Heart right ventricle (tissue), 16 donors: ENCODE measurements at places on chromosomes 6 and 20. TPM values are rescaled to one million over a fixed set of nuclear protein-coding genes. Genes with fewer than 3 reads are reported as not detected.

GRCh38 chr6:56890683-56891429 is 64.1 kb upstream of the BEND6 start:
- no peak for DNase-seq

DNA sequence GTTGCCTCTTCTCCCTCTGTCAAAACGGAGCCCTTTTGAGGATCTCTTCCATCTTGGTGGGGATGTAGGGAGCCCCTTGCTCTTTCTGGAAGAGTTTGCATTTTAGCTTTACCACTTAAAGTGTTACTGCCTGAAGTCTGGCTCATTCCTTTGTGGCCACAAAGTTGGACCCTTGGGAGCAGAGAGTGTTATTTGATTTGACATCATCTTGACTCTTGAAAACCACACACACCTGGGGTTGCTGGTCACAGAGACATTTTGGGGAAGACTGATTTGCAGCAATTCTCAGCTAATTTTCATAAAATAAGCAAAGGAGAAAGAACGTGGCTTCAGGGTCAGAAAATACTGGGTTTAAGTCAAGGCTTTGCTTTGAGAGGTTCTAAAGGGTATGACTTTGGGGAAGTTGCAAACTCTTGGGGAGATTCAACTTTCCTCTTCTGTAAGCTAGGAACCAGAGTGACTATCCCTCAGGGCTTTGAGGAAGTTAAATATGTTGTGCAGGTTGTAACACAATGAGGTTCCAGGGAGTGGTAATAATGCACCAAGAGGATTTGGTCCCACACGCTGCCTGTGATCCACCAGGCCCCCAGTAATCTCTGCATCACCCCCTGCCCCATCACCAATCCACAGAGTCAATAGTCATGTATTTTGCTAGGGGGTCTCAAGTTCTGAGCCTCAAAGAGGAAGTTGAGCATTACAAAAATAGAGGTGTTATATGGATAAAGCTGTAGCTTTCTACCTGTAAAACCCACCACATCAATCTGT is 141.6 kb upstream of the SLC24A3 start:
- no peak for DNase-seq

DNA sequence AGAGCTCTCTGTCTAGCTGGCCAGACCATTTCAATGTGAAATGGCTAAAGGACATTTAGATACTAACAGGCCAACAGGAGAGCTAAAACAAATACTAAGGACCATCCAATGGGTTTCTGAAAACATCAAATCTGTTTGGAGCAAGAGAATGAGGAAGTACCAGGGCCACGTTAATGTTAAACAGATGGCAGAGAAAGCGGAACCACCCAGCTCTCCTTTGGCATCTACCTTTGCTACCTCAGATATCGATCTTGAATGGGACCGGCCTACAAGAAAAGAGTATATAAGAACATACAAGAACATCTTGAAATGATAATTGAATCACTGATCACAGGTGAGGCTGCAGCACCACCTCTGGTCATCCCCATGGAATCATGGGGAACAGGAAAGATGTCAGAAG is 31.8 kb downstream of the KCNK5 start:
- no peak for DNase-seq

GRCh38 chr6:129120856-129121638 is 238.1 kb downstream of the LAMA2 start:
- no peak for DNase-seq

DNA sequence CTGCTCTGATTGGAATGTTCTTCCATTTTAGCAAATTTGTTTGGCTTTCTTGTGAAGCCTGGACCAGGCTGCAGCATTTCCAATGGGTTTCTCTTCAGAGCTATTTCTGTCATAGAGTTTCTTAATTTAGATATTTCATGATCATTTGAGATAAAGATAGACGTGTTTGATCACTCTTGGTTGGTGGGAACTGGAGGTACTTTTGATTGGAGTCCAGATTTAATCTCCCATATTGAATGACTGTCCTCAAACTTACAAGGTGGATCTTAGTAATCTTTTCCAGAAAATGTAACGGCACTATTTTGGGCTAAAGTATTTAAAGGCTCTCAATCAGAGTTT is 29.2 kb downstream of the RNF144B start:
- no peak for DNase-seq

- DNase-seq: no peak
These were observed 55.6 kb downstream of the MYB start for GRCh38 chr6:135236732-135237131.

DNA sequence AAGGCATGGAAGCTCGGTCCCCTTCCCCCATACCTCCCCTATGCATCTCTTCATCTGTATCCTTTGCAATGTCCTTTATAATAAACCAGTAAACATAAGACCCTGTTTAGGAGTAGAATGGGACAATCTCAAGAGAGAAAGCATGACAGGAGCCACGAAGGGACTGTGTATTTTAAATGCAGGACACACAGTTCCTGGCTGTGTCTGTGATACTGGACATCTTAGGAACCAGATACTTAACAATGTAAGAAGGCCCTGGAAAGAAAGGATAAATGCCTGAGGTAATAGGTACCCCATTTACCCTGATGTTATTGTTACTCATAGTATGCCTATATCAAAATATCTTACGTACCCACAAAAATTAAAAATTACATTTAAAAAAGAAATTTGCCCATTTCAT is 36.6 kb downstream of the NUDT3 start:
- no peak for DNase-seq

The POPDC3 gene
- 37.8 TPM for polyA plus RNA-seq

The CST5 gene
- not detected for polyA plus RNA-seq

The DNAH8 gene
- polyA plus RNA-seq: not detected

The ARID1B gene
- 14.5 TPM for polyA plus RNA-seq
